ENCODE measurements at places on chromosomes 12 and 14.
A peak's percentile ranks its signal among the peaks of the same experiment; 100 is the strongest.

DNA sequence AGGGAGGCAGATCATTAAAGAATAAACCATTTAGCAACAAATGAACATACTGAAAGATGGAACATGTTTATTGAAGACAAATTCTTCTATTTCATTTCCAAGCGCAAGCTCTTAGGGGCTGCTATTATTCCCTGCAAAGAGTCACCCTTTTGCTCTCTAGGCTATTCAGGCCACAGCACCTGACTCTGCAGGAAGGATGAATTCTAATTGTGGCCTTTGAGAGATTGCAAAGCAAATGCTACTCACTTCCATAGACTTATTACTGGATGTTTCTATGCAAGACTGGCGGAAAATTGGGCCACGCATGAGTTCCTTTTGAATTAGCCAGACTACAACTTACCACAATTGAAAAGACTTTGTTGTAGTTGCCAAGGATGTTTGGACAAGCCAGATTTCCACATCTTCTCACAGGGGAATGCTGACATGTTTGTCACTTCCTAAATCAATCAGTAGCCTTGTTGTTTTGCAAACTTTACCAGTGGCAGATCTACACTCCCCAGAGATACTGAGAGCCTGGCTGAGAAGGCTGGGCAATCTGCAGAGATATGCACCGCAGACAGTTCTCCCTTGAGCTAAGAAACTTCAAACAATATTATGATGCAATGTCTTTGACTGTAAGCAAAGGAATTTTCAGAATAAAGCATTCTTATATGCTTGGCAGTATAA lies 334.3 kb upstream of the SYT1 start:
- peak; percentile 20 for DNase-seq

GRCh38 chr12:31843398-31844095 lies 114.7 kb upstream of the AMN1 start:
- DNase-seq, result no peak

GRCh38 chr12:47561746-47562145 lies 144.1 kb downstream of the RPAP3 start:
- no peak for DNase-seq

- DNase-seq, result no peak
Measured at GRCh38 chr12:97939156-97939555, 476.6 kb downstream of the RMST start.

DNA sequence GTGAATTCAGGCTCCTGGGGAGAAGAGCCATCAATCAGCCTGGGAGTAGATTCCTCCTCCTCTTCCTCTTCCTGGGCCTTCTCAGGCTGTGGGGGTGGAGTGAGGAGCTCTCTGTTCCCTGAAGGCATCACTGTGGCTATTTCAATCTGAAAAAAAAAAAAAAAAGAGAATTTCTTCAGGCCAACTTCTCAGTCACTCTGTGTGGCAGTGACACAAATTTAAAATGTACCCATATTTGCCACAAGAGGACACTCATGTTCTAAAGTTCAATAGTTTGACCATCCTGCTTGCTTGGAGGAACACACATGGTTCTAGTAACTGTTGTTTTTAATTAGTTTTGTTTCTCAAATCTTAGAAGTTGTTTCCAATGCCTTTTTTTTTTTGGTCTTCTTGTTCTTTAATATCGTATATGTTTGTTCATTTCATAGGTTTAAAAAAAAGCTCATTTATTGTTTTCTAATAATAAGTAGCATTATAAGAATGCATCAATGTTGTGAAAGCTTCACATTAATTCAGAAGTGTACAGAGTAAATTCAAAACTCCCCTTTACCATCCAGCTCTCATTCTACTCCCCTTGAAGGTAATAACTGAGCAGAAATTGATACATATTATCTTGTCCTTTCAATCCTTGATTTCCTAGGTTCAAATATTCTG lies 23.3 kb upstream of the CCER1 start:
- DNase-seq, result peak; percentile 67

DNA sequence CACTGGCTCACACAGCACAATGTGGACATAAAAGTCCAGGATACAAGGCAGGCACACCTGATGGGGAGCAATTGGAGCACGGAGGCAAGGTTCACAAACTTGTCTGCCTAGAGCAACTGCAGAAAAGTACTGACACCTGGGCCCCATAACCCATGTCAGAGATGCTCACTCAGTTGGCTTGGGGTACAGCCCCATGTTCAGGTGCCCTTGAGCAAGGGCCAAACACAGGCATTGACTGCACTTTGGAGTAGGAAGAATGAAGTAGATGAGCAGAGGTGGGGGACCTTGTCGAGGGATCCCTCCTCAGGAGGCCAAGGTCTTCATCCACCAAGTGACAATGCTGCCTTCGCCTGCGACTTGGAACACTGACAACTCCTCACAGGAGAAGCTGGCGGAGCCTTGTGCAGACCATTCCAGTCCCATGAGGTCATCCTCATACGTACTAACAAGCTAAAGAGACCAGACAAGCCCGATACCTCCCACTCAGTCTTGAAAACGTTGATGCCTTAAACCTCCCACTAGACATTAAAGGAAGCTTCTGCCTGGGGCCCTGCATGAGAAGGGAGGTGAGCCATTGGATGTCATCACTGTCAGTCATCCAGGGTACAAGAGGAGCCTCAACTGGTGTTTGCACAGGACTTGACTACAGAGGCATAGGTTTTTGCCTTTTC lies 42.5 kb upstream of the C14orf180 start:
- DNase-seq, result no peak

GRCh38 chr14:71618716-71619115 lies 313.5 kb upstream of the RGS6 start:
- no peak for DNase-seq

GRCh38 chr14:50395448-50395847 lies 1.2 kb downstream of the CDKL1 start:
- no peak for DNase-seq

- no peak for DNase-seq
Measured at GRCh38 chr12:20701106-20701505, 6.0 kb downstream of the SLCO1C1 start.

DNA sequence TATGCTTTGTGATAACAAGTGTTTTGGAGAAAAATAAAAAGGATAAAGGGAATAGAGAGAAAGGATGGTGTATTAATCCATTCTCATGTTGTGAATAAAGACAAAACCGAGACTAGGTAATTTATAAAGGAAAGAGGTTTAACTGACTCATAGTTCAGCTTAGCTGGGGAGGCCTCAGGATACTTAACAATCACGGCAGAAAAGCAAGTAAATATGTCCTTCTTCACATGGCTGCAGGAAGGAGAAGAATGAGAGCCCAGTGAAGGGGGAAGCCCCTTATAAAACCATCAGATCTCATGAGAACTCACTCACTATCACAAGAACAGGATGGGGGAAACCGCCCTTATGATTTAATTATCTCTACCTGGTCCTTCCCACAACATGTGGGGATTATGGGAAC lies 18.1 kb upstream of the C12orf42 start:
- no peak for DNase-seq

- no peak for DNase-seq
Measured at GRCh38 chr14:82067221-82067875, 533.7 kb upstream of the SEL1L start.

DNA sequence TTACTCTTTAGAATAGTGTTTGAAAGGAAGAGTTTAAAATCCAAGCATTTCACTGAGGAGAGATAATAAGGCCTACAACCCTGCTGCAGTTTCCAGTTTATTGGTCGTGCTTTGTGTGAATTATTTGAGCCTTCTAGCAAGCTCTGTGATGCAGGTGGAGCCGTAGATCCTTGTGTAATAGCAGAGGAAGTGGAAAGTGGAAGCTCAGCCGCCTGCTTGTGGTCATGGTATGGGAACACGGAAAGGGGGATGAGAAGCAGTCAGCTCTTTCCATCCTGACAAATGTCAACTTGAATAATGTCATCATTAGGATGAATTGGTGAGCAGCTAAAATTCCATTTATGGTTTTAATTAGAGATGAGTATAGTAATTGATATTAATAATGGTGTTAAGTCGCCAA lies 29.1 kb downstream of the SYNE2 start:
- DNase-seq, result no peak

GRCh38 chr12:15208871-15209656 lies 12.2 kb downstream of the RERG start:
- DNase-seq, result no peak

GRCh38 chr12:124030510-124030909 lies 57.5 kb downstream of the ZNF664 start:
- DNase-seq, result no peak

GRCh38 chr12:124795081-124795948 lies 68.3 kb downstream of the SCARB1 start:
- DNase-seq, result no peak

DNA sequence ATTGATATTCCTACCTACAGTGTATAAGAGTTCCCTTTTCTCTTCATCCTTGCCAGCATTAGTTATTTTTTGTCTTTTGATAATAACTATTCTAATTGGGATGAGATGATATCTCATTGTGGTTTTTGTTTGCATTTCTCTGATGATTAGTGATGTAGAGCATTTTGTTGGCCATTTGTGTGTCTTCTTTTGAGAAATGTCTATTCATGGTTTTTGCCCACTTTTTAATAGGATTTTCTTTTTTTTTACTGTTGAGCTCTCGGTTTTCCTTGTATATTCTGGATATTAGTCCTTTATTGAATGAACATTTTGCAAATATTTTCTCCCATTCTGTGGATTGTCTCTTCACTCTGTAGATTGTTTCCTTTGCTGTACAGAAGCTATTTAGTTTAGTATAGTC lies 79.6 kb upstream of the AMIGO2 start:
- no peak for DNase-seq

GRCh38 chr14:90654831-90655276 lies 161.4 kb downstream of the TTC7B start:
- DNase-seq, result no peak

- DNase-seq, result no peak
Measured at GRCh38 chr14:96129128-96129736, 75.4 kb upstream of the BDKRB2 start.

GRCh38 chr12:11075642-11076041 lies 13.5 kb upstream of the TAS2R46 start:
- DNase-seq, result no peak

GRCh38 chr14:44898551-44898950 lies 63.2 kb downstream of the KLHL28 start:
- no peak for DNase-seq

DNA sequence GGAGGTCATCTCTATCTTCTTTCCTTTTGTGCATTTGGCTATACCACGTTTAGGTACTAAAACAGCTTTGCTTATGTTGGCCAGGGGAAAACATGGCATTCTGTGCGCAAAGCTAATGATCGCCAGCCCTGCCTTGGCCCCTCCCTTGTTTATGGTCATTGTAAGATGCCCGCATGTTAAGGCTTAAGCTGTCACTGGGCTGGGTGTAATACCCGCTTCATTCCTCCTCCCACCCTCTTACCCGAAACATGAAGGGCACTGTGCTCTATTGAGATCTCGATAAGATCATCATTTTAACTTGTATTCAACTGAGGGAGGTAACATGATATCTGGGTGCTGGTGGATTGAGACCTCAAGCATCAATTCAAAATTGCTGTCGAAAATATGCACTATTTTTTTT lies 34.7 kb downstream of the BRI3BP start:
- no peak for DNase-seq

DNA sequence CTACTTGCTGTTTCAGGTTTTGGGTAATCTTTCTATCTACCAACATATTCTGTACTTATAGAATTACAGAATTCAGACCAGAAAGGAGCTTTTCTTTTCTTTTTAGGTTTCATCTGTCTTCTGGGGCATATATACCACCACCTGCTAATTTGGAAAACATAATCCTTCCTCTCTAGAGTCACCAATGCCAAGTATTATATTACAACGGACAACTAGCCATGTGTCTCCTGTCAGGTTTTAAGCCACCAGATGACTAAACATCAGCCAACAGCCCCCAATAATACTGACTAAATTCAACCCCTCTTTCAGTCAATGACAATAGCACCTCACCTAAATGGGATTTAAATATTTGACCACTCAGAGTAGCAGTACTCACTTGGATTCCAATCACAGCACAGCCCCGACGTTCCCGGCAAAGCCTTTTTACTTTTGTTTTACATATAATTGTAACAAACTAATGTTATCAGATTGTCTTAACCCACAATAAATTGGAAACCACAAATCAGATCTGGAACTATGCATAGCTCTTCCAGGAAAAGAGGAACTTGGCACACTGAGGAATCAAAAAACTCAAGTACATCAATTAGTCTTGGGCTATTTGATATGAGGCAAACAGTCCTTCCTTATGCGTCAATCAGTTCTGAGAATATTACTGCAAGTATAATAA lies 13.5 kb downstream of the SLC11A2 start:
- DNase-seq, result no peak

- DNase-seq, result no peak
Measured at GRCh38 chr14:49637534-49638078, 2.6 kb upstream of the DNAAF2 start.

- no peak for DNase-seq
Measured at GRCh38 chr12:51675071-51675803, 84.2 kb downstream of the SCN8A start.
